SW 1271 (cell line): ENCODE measurements at places on chromosomes 4 and X.

GRCh38 chrX:15382813-15383212 lies 1.4 kb downstream of the VEGFD start:
- DNase-seq, result no peak

DNA sequence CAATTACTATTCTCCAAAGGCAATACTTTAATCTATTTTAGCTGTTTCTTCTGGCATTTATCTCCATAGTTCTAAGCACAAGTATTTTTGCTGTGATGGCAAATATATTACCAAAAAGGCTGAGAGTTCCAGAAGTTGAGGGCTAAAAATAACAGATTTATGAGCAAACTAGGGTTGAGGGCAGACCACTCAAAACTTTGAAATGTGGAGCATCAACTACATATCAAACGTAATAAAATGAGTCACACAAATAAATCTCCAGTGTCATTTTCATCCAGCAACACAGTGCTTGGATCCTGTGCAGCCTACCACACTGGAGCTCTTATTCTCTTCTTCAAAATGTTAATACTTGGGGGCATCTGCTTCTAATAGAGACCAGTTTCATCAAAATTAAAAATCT lies 163.9 kb downstream of the HS3ST1 start:
- DNase-seq, result no peak

GRCh38 chrX:38220024-38220414 lies 652 bp downstream of the SRPX start:
- peak; percentile 29 for DNase-seq

DNA sequence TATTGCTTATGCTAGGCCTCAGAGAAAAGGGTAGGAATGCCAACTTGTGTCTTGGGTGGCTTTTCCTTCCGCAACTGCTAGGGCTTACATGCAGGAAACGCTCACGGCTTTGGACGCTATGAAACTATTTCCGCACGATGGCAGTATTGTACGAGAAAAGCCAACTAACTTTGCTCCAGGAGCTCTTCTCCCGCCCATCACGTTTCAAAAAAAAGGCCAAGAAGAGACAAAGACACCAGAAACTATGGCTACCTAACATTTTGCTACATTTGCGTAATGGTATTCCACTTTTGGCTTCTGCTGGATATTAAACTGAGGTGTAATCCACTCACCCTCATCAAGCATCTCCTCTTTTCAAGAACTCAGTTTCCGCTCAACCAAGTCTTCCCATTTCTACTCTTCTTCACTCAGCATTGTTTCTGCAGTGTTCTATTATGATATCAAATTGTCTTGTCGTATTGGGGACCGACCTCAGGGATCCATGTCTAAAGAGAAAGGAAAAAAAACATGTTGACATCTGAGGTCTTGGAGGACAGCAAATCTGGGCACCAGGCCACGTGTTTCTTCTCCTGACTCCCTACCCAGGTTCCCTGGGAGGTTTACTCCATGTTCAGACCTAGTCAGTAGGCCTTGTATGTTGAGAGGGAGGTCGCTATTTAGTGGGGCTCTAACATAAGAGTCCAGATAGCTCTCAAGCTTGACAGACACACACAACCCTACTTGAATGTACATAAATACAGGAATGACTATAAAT lies 239.4 kb upstream of the STK26 start:
- DNase-seq, result no peak

GRCh38 chrX:101676571-101676970 lies 16.9 kb upstream of the ARMCX2 start:
- DNase-seq, result no peak
